ENCODE measurements at places on chromosomes 5 and 9.

- no peak for DNase-seq
Measured at GRCh38 chr5:100800562-100800961, 102.5 kb downstream of the ST8SIA4 start.

DNA sequence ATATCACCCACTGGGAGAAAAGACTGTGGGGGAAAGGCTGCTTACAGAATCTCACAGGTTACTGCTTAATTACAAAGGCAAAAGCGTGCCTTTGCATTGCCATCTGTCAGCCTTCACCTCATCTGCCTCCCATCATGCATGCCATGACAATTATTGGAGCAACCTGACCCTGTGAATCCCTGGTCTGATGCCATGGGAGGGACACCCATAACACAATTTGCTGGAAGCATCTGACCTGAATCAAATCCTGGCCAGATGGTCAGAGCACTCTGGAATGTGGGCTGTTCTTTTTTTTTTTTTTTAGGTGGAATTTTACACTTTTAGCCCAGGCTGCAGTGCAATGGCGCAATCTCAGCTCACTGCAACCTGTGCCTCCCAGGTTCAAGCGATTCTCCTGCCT, 11.6 kb upstream of the RETREG1 start:
- DNase-seq: no peak

DNA sequence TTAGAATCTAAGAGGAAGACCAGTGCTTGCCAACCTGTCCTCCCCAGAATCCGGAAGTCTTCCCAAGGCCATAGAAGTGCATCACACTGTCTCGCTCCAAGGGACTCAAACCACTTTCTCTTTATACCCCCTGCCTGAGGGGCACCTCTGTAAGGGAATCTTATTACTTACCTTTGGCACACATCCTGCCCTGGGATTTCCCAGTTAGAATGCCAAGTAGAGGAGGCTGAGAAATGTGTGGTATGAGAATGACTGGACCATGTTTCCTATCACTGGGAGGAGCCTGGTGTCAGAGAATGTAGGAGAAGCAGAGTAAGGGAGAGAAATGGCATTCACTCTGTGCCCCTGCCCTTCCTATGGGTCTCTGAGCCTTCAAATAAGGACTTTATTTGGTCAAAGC, 85.8 kb downstream of the AOPEP start:
- no peak for DNase-seq

GRCh38 chr9:86486891-86487837, 133.0 kb upstream of the TUT7 start:
- DNase-seq: no peak

DNA sequence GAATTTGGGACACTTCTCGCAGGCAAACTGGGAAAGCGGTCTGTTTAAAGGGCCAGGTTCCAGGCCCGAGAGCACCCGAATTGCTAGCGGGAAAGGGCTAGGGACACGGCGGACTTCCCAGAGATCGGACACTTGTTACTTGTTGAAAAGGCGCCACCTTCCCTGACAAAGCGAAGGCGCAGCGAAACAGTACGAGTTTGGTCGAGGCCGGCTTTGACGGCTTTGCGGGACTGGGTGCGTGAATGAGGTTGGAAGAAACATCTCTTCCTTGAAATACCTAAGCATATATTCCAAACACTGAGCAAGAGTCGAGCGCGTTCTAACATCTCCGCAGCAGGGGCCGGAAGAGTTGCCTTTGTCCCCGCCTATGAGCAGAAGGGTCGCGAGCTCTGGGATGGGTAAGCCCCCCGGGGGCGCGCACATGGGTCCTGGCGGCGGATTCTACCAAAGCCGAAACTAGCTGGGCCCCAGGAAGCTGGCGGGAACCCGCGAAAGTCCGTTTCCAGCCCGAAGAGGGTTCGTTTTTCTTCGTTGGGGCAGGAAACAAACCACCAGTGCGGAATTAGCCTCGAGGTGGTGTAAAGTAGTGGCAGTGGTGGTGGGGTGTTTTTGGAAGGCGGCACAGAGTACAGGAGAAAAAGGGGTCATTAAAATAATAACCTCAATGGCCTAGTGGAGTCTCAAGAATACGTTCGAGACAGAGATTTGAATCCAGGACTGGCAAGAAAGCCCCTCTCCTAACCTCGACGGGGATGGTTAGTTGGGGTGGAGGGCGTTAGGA, 1.5 kb downstream of the GDNF start:
- no peak for DNase-seq

DNA sequence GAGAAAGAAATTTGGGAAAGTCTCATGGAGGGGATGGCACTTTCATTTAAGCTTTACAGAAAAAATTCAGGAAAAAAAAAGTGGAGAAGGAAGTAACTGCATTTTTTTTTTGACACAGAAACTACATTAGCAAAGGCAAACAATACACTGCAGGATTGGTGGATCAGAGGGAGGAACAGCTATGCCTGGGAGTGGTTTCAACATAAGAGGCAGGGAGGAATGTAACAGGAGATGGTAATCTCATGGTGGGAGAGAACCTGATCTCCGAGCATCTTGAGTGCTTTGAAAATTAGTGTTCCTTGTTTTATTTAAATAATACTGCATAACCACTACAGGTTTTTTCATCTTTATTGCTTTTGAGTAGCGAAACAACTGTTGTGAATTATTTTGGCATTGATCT, 249.4 kb downstream of the FAM170A start:
- no peak for DNase-seq

GRCh38 chr5:138745268-138745667, 8.0 kb upstream of the CTNNA1 start:
- no peak for DNase-seq

GRCh38 chr5:5904113-5904512, 474.2 kb downstream of the MED10 start:
- no peak for DNase-seq

GRCh38 chr5:151022511-151023018, 2.2 kb downstream of the GPX3 start:
- peak; percentile 69 for DNase-seq

- no peak for DNase-seq
Measured at GRCh38 chr5:102450313-102450990, 48.3 kb downstream of the SLCO6A1 start.

Data from dorsolateral prefrontal cortex (tissue), 122 donors.